ENCODE measurements at places on chromosomes 5 and 9.

DNA sequence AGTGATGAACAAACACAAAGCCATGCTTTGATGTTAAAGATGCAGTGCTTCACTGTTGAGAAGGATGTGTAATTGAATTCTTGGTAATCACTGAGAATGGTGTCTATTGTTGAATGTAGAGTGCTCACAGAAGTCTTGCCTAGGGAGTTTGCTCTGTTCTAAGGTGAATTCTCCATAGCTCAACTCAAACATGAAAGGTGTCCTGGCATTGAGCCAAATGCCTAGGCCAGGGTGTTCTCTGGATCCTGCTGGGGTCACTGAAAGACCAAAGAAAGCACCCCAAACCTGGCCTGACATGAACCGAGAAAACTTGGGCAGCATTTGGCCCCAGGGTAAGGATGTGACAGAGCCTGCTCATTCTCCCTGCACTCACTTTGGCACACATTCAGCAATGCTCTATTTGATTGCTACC, 217.3 kb downstream of the ARL15 start:
- DNase-seq, result peak; percentile 37

DNA sequence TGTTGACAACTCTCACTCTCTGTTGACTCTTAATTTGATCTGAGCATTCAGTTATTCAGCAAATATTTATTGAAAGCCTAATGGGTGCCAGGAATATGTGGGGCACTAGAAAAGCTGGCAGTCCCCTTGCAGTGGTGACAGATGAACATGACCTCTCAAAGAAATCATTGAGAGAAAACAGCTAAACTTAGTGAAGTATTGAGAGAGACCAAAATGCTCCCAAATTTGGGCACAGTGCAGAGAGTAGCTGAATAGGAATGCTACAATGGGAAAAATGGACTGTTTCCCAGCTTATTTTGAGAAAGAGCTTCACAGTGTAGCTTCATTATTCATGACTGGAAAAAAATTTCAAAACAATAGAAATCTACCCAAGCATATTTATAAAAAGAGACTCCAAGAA, 257.9 kb downstream of the SGCD start:
- DNase-seq, result peak; percentile 14

- DNase-seq, result no peak
These were observed 3.7 kb upstream of the IRX2 start for GRCh38 chr5:2755076-2755680.

DNA sequence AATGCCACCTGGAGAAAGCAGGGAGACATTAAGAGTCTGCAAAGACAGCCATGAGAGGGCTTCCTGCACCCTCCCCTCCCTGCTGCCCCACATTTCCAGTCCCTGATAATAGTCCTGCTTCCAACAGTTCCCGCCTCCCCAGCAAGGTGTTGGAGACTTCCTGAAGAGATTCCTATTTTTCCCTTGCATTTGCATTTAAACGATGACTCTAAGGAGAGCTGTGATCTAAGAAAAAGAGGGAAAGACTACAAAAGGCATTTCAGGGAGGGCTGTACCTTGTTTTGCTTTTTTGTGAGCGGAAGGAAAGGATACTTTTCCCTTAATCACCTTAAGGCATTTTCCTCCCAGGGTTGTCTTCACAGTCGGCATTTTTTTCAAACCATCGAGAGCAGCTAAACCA, 62.1 kb downstream of the GAS1 start:
- DNase-seq, result no peak

DNA sequence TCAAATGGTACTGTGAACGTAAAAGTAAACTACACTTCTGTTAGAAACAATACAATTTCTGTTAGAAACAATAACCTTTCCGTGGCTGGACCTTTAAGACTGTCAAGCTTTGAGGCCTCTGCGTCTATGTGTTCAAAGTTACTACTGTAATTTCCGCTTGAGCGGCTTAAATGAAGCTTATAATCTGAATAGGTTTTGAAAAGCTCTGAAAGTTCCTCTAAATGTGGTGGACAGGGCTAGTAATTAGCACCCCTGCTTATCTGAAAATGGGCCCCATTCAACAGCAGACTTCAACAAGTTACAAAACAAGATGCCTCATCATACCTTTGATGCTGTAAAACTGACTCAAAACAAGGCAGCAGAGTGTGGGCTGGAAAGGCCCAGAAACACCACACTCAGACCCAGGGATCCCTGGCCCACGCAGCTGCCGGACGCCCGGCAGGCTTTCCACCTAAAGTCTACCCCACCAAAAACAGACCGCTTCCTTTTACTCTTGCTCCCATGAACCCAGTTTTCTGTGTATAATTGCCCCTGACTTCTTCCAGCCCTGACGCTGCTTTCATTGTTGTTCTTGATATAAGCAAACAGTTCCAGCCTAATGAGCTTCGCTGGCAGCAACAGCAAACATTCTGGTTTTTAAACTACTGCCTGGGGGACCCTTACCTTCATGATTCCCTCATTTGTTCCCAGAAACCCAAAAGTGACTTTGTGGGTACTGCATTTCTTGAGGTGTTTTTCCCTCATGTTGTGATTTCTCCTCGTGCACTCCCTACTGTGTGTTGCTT, 66.7 kb downstream of the TLE1 start:
- peak; percentile 4 for DNase-seq

GRCh38 chr5:141866096-141866495, 12.1 kb downstream of the PCDH1 start:
- no peak for DNase-seq

GRCh38 chr5:120740989-120741388, 276.9 kb downstream of the PRR16 start:
- no peak for DNase-seq

- no peak for DNase-seq
These were observed 23.2 kb downstream of the ABO start for GRCh38 chr9:133251773-133252172.

DNA sequence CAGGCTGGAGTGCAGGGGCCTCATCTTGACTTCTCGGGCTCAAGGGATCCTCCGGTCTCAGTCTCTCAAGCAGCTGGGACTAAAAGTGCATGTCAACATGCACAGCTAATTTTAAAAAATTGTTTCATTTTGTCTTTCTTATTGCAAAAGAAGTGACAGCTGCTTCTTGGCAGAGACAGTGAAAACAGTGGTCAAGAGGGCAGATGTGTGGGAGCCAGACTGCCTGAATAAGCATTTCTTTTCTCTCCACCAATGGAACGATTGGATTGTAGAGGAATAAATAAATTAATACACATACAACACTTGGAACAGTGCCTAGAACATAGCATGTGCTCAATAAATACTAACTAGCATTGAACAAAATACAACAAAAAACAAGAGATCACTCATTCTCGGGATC, 27.4 kb upstream of the KIF4B start:
- no peak for DNase-seq

GRCh38 chr9:93091453-93092081, 4.5 kb upstream of the CARD19 start:
- DNase-seq, result no peak

Measured in NCI-H146 (cell line).